ENCODE measurements at places on chromosomes 7 and 10. TPM values are rescaled to one million over a fixed set of nuclear protein-coding genes. Genes with fewer than 3 reads are reported as not detected.

Gene C7orf57
- total RNA-seq, result not detected

DNA sequence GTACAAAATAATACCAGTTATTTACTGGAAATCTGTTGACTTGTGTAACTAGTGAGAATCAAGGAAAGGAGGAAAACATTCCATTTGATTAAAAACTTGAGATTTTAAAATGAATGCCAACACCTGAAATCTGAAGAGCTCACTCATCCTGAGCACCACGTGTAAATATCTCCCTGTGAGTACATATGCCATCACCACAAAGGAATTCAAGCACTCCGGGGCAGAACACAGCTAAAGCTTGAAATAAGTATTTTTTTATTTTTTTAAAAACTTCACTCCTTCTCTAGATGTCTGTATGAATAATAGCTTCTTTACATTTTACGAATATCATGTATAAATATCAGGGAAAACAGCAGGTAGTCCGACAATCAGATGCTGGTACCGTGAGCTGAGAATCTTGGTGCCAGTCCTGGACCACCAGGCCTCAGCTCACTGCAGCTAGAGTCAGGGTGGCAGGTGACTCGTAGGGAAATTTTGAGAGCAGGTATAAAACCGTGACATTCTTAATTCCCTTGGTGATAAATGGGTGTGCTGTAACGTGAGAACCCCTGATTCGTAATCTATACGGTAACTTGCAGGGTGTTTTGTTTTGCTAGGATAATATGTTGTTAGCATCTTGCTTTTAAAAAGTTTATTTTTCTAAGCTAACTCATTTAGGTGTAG is 12.7 kb downstream of the LMTK2 start:
- DNase-seq, result no peak

DNA sequence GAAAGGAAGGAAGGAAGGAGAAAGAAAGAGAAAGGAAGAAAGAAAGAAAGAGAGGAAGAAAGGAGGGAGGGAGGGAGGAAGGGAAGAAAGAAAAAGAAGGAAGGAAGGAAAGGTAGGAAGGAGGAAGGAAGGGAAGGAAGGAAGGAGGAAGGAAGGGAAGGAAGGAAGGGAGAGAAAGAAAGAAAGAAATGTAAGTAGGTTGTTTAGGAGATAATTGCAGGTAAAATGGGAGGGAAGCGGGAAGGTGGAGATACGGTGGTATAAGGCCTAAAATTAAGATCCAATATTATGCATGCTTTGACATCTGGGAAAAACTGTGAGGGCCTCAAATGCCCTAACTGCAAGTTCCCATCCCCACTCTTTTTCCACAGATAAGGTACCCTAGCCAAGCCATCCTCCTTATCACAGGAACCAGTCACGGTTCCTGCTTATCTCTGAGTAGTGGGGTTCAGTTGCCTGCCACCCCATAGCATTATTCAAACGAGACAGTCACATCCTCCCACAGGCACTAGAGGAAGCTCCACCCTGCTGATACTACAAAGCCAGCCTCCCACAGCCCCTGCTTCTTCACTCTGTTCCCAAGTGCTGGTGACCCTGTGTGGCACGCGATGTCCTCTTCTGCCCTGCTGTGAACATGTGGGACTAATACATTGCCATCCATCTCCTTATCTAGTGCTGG is 28.7 kb downstream of the ST8SIA6 start:
- DNase-seq, result no peak

DNA sequence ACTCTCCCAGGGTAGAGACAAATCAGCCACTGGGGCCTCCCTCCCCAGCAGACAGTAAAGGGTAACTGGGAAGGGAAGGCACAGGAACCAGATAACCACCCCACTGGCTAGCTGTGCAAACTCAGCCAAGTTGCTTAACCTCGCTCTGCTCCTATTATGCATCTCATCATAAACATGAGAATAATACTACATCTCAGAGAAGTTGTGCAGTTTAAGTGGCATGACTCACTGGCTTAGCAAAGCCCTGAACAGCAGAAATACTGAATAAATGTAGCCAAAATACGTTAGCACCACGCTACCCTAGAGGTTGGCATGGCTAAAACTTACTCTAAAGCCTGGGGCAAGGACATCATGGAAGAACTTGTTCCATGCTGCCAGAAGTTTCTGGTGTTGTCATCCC is 128.1 kb upstream of the ANK3 start:
- DNase-seq, result no peak

Gene EBLN1
- not detected for total RNA-seq

Gene PDGFA
- total RNA-seq, result 35.7 TPM

DNA sequence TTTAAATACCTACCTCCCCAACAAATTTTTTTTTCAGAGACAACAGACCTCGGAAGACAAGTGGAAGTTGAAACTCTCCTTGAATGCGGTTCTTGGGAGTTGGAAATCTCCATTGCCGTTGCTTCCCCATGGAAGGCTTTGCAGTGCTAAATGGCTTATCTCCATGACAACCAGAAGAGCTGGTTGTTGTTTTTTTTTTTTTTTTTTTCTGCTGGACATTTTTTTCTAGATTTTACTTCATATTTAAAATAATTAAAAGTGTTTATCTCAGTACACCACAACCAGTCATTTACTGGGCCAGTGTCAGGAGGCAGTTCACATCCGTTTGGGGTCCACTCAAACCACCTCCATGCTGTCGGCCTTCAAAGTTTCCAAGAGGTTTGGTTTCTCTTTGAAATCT is 348.5 kb upstream of the PRKCQ start:
- no peak for DNase-seq

GRCh38 chr7:99452541-99452940 is 13.4 kb downstream of the ATP5MF start:
- DNase-seq, result no peak

Gene ZC3HAV1L
- total RNA-seq, result 17.0 TPM

Gene CRHR2
- not detected for total RNA-seq

GRCh38 chr7:131596785-131597184 is 40.4 kb upstream of the PODXL start:
- DNase-seq, result no peak

Gene CYP2C9
- not detected for total RNA-seq

Gene HOXA3
- total RNA-seq, result 14.3 TPM

Gene PIP4K2A
- total RNA-seq, result 16.6 TPM

GRCh38 chr10:75639736-75640135 is 208.3 kb downstream of the LRMDA start:
- DNase-seq, result no peak

Gene MOGAT3
- not detected for total RNA-seq

DNA sequence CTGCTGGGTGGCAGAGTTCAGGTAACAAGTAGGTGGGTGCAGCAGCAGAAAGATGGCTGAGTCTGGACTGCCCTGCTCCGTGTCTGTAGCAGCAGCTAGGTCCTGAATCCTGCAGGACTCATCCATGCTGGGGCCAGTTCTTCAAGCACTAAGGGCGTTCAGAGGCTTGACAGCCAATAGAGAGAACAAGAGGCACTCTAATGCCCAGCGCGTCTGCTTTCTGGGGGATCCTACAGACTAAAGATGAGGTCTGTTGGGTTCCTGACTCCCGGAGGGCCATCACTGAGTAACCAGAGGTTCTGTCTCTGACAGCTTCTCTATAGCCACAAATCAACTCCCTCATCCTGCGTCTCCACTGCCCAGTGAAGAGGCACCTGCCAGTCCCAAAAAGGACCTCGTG is 125.5 kb downstream of the PTPN20 start:
- peak; percentile 35 for DNase-seq

Gene KLHDC10
- 22.5 TPM for total RNA-seq

- no peak for DNase-seq
Measured at GRCh38 chr7:7857143-7857583, 111.4 kb upstream of the GLCCI1 start.

DNA sequence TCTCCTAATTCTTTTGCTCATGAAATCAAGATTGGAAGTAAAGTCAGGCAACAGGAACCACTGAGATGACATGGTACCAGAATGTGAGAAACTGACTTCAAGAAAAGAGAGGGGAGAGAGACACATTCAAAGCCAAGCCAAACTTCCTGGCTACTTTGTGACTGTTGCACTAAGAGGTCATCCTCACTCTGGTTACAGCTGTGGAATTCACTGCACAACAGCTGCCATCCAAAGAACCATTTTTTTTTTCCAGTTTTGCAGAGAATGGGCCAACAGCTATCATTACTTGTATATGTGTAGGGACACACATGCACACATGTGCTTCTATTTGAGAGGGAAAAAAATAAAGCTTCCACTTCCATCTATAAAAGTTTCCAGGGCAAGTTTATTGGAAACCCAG is 203.5 kb downstream of the GLI3 start:
- no peak for DNase-seq

Gene HOXA13
- total RNA-seq, result 20.8 TPM

Gene NEBL
- total RNA-seq, result 1.1 TPM

GRCh38 chr7:114104035-114104434 is 185.2 kb upstream of the PPP1R3A start:
- no peak for DNase-seq

Gene ZFYVE27
- total RNA-seq, result 11.0 TPM

Gene NPFFR1
- not detected for total RNA-seq

Gene STRIP2
- total RNA-seq, result 1.1 TPM

DNA sequence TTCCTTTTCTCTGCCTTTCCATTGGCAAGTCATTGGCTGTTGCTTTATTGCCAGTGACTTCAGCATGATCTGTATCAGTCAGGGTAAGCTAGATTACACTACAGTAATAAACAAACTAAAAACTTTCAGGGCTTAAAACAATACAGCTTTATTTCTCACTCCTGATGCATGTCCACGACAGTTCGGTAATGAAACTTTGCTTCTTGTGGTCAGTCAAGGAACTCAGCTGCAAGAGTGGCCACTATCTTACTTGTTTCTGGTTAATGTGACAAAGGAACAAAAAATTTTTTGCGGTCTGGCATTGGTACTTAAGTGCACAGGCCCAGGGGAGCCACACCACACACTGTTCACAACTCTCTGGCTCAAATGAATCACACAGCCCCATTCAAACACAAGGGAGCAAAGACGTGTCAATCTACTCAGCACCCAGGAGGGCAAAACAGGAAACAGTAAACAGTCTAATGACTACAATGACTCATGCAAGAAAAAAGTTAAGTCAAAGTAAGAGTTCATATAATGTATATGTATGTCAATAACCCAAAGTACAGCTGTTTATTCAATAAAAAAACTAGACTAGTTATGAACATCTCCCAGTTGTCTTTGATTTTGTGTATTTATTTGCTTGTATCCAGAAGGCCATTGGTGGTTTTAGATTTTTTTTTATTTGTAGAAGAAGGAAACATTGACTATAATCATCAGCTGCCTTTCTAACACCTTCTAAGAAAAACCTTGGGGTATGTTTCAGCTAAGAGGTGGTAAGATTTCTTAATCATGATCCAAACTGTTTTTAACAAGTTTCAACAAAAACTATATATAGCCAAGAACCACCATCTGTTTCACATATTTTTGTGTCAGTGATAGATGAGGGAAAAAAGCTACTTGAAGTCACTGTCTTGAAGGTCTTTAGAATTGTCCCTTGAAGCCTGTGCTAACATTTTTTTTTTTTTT is 134.4 kb upstream of the FAM3C start:
- DNase-seq, result no peak

DNA sequence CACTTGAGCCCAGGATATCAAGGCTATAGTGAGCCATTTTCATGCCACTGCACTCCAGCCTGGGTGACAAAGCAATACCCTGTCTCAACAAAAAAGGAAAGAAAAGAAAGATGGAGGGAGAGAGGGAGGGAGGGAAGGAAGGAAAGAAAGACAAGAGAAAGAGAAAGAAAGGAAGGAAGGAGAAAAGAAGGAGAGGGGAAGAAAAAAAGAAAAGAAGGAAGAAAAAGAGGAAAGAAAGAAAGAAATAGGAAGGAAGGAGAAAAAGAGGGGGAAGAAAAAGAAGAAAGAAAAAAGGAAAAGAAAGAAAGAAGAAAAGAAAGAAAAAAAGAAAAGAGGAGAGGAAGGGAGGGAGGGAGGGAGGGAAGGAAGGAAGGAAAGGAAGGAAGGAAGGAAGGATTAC is 321.5 kb upstream of the CNTNAP2 start:
- no peak for DNase-seq

- no peak for DNase-seq
Measured at GRCh38 chr7:150927956-150928344, 50.2 kb downstream of the KCNH2 start.

DNA sequence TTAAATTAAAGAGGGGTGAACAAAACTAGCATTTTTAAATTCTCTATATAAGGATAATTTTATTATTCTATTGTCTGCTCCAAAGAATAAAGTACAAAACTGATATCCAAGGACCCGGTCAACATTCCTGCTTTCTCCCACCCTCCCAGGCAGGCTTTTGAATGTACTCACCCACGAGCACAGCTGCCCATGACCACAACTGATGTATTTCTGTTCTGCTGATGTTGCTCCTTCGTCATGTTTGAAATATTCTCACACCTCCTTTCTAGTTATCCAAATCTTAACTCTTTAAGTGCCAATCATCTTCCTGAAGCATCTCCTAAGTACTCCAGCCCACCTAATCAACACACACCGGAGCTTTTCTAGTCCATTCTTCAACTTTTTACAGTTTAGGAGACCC is 46.7 kb downstream of the CALD1 start:
- no peak for DNase-seq

Gene PDIA4
- 43.7 TPM for total RNA-seq

Gene LRRC18
- total RNA-seq, result not detected

Gene FAM25C
- total RNA-seq, result not detected

Gene KLF14
- total RNA-seq, result not detected

GRCh38 chr7:41731493-41732435 is 28.9 kb upstream of the INHBA start:
- DNase-seq, result no peak

- no peak for DNase-seq
Measured at GRCh38 chr10:44306762-44307161, 78.1 kb downstream of the CXCL12 start.

GRCh38 chr10:6917125-6917524 is 337.0 kb upstream of the PRKCQ start:
- no peak for DNase-seq

Gene ALOX5
- 25.3 TPM for total RNA-seq

Gene ELN
- total RNA-seq, result 13.3 TPM

DNA sequence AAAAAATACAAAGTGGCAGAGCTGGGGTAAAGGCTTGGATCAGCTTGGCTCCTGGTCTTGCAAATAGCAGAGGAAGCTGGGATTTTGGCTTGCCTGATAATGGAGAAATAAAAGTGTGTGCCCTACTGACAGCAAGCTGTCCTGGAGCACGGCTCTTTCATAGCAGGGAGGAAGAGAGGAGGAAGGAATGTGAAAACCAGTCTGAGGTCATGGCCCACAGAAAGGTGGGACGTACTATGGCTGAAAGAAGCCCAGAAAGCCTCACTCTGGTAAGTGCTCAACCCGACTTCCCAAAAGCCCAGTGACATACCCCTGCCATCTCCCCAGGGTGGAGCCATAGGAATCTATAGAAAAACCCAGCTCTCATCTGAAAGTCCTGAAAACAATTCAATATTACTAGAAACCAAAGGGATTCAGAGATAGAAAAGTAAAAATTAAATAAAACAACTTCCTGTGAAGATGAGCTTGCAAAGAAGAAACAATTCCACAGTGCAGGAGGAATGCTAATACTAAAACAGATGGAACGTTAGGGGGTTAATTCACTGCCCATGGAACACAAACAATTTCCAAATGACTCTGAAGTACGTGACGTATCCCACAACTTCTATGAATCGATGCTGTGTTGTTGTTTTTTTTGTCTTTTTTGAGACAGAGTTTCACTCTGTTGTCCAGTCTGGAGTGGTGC is 246.7 kb upstream of the PTN start:
- no peak for DNase-seq

- DNase-seq, result no peak
Measured at GRCh38 chr10:68878496-68878895, 22.6 kb upstream of the DDX50 start.
